ENCODE measurements at places on chromosomes 3 and 15.

DNA sequence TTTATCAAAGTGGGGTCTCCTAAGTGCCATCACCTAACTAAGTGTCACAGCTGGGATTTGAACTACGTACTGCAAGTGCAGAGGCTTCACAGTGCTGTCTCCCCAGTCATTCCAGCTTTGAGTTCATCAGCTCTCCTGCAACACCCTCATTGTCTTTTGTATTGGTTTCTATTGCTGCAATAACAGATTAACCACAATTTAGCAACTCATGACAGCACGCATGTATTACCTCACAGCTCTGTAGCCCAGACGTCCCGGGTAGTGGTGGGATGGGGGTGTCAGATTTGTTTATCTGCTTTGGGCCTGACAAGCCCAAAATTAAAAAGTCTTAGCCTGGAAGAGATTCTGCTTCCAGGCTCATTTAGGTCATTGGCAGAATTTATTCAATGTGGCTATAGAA is 220.5 kb upstream of the LRRN1 start:
- no peak for DNase-seq

DNA sequence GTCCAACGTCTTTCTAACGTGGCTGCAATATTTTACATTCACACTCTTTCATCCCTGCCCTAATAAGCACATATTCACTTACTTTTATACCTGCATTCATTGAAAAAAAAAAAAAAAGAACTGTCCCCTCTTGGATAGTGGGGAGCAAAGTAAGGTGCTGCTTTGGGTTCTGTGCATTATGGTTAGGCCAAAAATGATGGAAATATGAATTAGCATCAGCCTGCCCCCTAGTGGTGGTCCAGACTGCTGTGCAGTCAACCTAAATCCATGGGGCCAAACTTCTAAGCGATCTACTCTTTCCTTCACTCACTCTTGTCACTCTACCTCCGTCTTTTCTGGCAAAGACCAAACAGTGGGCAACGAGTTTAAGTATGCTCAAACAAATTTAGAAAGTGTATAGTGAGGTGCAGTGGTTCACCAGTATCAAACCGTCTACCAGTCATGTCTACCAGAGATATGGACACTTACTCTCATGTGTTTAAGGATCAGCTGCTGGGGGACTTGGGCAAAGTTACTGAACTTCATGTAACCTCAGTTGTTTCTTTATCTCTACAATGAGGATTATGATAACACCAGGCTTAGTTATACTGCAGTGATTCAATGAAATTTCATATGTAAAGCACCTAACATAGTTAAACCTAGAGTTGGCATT is 61.5 kb upstream of the GRM7 start:
- peak; percentile 9 for DNase-seq

DNA sequence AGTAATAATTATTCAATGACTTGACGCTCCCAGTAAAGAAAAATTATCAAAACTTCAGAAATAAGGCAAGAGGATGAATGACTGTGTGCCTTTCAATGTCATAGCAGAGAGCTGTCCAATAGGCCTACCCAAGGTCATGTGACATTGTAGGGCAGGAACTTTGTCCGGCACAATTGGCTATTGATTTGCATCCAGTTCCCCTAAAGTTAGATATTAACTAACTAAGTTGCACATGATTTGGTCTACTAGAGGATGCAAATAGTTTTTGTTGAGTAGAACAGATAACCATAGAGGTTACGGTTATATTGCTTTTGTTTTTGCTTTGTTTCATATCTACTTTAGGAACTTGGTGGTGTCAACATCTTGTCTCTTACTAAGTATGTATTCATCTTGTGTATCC is 127.9 kb upstream of the PFN2 start:
- DNase-seq, result no peak

DNA sequence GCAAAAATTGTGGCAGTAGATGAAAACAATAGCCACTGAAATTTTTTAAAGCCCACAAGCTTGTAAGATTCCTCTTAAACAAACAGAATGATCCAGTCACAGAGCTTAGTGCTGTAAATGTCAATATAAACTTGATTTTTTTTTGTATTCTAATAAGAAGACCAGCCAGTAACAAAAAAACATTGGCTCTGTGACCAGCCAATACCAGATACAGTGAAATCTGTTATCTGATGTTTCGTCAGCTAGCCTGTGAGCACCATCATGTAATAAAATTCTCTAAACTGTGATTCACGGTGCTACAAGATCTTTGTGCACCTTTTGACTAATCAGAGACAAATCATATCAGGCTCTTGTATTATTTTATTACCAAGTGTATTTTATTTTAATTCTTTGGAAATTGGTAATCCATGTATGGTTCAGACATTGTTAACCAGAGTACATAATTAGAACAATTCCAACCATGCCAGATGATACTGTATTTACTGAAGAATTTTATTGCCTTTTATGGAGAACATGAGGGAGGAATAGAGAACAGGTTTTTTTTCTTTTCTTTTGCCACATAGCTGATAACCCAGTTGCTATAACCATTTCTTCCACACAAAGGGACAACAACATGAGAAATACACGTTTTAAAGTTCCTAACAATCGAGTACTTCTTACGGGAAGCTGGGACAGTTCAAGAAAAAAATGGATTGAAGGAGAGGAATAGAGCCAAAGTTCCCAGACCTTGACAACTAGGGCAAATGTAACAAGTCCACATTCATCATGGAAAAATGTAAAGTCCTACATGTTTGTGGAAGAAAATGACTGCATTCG is 71.9 kb downstream of the FILIP1L start:
- no peak for DNase-seq

DNA sequence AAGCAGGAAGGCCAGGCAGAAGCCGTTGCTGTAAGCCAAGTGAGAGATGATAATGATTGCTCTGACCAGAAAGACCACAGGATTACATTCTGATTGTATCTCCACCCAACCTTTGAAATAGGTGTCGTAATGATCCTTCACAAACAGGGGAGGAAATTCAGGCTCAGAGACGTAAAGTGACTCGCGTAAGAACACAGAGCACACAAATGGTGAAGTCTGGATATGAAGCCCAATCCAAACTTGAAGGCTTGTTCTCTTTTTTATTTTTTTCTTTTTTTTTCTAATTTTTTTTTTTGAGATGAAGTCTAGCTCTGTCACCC is 25.3 kb upstream of the PIAS1 start:
- DNase-seq, result no peak

DNA sequence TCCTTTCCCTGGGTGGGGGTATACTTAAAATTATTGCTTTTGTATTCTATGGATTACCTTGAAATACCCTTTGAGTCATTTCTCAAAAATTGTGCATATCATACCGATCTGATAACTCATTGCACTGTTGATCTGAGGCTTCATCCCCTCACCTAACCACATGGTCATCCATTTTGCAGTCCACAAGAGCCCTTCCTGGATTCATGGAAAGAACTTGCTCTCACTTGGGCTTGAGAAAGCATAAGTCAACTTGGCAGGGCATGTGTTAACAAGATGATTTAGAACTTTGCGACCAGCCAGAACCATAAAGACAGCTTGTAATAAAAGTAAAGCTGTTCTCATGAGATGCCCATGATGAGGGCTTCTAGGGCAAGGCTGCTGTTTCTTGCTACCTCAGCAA is 22.2 kb downstream of the MME start:
- DNase-seq, result no peak

DNA sequence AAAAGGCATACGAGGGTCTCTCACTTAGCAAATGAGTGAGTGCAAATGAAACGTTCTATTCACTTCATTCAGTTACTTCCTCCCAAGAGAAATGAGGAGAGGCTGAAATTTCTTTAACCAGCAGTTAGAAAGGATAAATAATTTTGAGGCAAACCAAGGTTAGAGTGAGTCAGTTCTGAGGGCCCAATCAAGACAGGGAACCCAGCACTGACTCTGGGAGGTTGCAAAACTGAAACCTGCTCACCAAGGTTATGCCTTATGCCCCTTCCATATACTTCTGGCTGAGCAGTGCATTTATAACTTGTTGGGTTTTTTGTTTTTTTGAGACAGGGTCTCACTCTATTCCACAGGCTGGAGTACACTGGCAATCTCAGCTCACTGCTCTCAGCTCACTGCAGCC is 4.5 kb upstream of the RPSA start:
- no peak for DNase-seq

DNA sequence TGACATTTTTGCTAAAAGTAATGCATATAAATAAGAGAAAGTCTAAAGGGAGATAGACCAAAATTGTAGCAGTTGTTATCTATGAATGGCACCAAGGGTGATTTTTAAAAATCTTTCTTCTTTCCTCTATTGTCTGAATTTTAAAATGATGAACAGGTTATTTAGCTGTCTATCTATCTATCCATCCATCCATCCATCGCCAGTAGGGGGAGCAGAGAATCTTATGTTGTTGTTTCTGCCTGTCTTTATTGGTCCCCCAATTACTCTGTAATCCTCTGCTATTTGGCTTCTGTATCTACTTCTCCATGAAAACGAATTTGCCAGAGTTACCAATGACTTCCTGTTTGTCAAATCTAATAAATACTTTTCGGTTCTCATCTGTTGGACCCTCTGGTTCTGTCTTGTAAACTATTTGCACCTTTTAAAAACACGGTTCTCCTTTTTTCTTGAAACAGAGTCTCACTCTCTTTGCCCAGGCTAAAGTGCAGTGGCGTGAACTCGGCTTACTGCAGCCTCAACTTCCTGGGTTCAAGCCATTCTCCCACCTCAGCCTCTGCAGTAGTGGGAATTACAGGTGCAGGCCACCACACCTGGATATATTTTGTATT is 86.0 kb downstream of the ECT2 start:
- DNase-seq, result peak; percentile 25
